Activated naive CD4-positive, alpha-beta T cell treated with anti-CD3 and anti-CD28 coated beads for 36 hours (primary cell): ENCODE measurements at places on chromosomes 7 and 10.

DNA sequence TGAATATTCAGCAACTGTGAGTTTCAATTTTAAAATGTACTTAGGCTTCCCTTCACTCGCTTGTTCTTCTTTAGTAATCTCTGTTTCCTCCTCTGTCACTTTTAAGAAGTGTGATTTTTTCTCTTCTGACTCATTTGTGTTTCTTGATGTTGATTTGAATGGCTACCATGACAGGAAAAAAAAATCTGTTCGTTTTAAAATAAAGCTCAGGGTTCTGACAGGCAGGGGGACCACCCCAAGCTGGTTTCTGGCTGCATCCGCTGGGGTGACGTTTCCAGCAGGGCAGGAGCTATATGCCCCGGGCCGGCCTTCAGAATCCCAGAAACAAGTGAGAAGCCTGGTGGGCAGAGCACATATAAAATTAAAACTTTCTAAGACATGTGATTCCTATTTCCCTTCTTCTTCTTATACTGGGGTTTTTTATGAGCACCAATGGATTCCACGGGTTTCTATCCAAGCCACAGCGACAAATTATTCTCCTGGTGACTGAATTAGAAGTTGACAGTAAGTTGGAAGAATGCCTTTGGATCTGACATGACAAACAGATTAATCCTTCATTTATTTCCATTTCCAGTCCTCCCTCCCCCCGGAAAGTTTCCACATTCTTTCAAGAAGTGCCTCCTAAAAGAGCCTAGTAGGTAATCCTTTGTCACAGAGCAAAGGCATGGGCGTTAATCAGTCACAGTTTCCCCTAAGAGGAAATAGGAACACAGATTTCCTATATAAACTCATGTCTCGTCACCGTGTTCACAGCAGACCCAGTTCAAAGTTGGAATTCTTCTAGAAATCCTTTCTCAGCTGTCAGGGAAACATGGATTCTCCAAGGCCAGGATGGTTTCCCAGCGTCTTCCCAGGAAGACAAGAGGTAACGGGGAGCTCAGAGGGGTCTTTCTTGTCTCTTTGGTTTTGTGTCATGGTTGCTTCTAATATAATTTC, 79.9 kb downstream of the PTPRE start:
- DNase-seq: peak; percentile 32
- no peak overlapping the region for H3K4me3 ChIP-seq
- H3K27me3 ChIP-seq: peaks cover 8% of the 10 kb centered on the region
- peaks cover 57% of the 10 kb centered on the region for H3K4me1 ChIP-seq

GRCh38 chr10:83917537-83918506, 221.5 kb upstream of the GHITM start:
- H3K4me3 ChIP-seq: no peak overlapping the region
- H3K27me3 ChIP-seq: peaks cover 6% of the 10 kb centered on the region

- H3K4me3 ChIP-seq: peak overlapping the region; percentile 66
- DNase-seq: peak; percentile 43
- peaks cover 12% of the 10 kb centered on the region for H3K36me3 ChIP-seq
- H3K4me1 ChIP-seq: peaks cover 65% of the 10 kb centered on the region
- peak overlapping the region; percentile 98 for H3K27ac ChIP-seq
Measured at GRCh38 chr7:131057015-131057793, 270.5 kb upstream of the MKLN1 start.

GRCh38 chr7:22137466-22137865, 191.8 kb upstream of the CDCA7L start:
- DNase-seq: no peak
- no peaks in the 10 kb centered on the region for H3K4me1 ChIP-seq
- H3K27me3 ChIP-seq: peaks cover 4% of the 10 kb centered on the region
- H3K27ac ChIP-seq: no peak overlapping the region

DNA sequence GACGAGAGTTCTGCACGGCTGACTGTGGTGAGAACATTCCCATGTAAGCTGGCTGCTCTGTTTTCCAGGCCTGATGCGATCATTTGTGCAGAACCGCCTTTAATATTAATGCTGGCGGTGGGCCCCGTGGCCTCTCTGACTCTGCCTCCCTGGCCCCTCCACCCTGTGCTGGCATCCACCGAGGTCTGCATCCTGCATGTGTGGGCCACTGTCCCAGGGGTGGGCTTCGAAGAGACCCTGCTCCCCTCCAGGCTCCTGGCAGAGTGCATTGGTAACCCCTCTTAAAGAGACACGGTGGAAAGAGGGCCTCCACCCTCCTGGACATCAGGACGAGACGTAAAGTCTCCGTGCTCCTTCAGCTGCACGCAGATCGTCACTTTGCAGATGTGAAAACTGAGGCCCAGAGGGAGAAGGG, 67.3 kb upstream of the FAM20C start:
- no peaks in the 10 kb centered on the region for H3K27me3 ChIP-seq
- no peaks in the 10 kb centered on the region for H3K4me1 ChIP-seq
- DNase-seq: no peak
- H3K36me3 ChIP-seq: no peaks in the 10 kb centered on the region
- no peak overlapping the region for H3K27ac ChIP-seq

DNA sequence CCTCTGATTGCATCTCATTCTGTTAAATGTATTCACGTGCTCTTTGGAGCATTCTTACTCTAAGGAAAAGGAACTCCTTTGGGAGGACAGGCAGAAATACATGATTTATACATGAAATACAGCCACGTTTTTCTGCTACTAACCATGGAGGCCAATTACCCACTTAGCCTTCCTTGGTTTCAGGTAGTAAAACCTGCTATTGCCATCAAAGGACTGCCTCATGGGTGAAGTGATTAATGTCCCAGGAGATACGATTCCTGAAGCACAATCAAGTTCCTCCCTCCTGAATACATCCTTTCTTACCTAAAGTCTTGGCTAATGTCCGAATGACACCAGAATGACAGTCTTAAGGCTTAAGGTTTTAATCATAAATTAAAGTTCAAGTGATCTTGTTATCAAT, 58.5 kb upstream of the PIK3CG start:
- DNase-seq: no peak
- no peaks in the 10 kb centered on the region for H3K4me1 ChIP-seq
- peaks cover 2% of the 10 kb centered on the region for H3K27me3 ChIP-seq
- no peaks in the 10 kb centered on the region for H3K36me3 ChIP-seq

DNA sequence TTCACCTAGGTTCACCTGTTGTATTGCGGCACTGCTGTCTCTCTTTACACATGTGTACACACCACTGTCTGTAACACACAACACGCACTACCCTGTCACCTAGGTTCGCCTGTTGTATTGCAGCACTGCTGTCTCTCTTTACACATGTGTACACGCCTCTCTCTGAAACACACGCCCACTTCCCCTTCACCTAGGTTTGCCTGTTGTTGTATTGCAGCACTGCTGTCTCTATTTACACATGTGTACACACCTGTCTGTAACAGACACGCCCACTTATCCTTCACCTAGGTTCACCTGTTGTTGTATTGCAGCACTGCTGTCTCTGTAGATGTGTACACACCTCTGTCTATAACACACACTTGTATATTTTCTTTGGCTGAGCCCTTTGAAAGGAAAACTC, 51.5 kb downstream of the WDR37 start:
- H3K4me3 ChIP-seq: no peak overlapping the region
- H3K27me3 ChIP-seq: no peaks in the 10 kb centered on the region
- DNase-seq: no peak
- no peak overlapping the region for H3K27ac ChIP-seq
- peaks cover 53% of the 10 kb centered on the region for H3K36me3 ChIP-seq
- H3K4me1 ChIP-seq: peaks cover 33% of the 10 kb centered on the region

GRCh38 chr7:2230882-2231281, 1.9 kb downstream of the MAD1L1 start:
- H3K27me3 ChIP-seq: no peaks in the 10 kb centered on the region
- peaks cover 30% of the 10 kb centered on the region for H3K4me1 ChIP-seq
- peaks cover 19% of the 10 kb centered on the region for H3K36me3 ChIP-seq
- no peak overlapping the region for H3K4me3 ChIP-seq

GRCh38 chr7:79320741-79321473, 132.6 kb downstream of the MAGI2 start:
- H3K4me3 ChIP-seq: no peak overlapping the region
- no peak overlapping the region for H3K27ac ChIP-seq
- H3K27me3 ChIP-seq: no peaks in the 10 kb centered on the region
- no peaks in the 10 kb centered on the region for H3K36me3 ChIP-seq
- DNase-seq: no peak
- no peaks in the 10 kb centered on the region for H3K4me1 ChIP-seq

- no peaks in the 10 kb centered on the region for H3K36me3 ChIP-seq
- H3K4me1 ChIP-seq: peaks cover 2% of the 10 kb centered on the region
- no peak overlapping the region for H3K4me3 ChIP-seq
- no peak for DNase-seq
Measured at GRCh38 chr10:101284744-101285463, 55.6 kb upstream of the LBX1 start.

DNA sequence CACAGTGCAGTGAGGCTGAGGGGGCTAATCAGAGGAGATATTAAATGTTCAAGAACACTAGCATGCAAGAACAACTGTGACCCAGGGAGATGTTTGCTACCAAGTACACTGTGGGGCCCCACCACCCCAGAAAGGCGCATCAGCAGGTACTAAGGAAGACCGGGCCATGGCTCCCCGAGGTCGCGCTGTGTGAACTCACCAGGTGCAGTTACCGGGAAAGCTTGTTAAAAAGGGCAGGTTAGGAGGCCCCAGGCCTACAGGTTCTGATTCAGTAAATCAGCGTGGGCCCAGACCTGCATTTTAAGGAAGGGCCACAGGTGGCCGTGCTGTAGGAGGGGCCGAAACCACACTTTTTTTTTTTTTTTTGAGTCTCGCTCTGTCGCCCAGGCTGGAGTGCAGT, 54.6 kb downstream of the TMEM209 start:
- DNase-seq: no peak
- H3K27me3 ChIP-seq: peaks cover 9% of the 10 kb centered on the region
- H3K36me3 ChIP-seq: no peaks in the 10 kb centered on the region
- no peaks in the 10 kb centered on the region for H3K4me1 ChIP-seq
- H3K27ac ChIP-seq: no peak overlapping the region

- H3K4me3 ChIP-seq: no peak overlapping the region
- H3K4me1 ChIP-seq: peaks cover 4% of the 10 kb centered on the region
- peaks cover 8% of the 10 kb centered on the region for H3K27me3 ChIP-seq
- H3K27ac ChIP-seq: no peak overlapping the region
Measured at GRCh38 chr10:133082685-133083421, 4.9 kb upstream of the ADGRA1 start.

DNA sequence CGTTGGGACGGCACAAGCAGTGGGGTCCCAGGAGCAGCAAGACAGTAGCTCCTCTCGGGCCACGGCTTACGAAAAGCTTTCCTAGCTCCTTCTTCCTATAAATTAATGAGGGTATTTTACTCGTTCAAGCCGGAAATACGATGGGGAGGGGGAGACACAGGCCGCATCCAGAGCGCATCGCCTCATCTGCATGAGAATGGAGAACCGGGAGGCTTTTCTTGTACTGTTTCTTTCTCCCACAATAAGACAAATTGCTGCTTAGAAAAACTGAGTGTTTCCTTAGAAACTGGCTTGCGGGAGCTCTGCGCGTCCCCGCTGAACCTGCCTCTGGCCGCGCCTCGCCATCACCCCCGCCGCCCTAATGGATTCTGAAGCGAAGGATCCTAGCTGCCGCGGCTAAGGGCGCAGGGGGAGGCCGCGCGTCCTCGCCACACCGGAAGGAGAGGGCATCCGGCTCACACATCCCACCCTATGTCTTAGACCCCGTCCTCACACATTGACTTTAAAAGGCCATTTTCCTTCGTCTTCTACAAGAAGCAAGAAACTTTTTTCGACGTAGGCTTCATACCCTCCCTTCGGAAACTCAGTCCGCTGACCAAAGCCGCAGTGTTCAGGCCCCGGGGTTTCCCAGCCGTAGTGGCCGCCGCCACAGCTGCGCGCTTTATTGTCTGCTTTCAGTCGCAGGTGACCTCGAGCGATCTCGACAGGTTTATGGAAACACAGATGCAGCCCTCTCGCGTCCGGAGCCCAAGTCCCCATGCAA, 8.8 kb downstream of the NXPH1 start:
- no peak overlapping the region for H3K27ac ChIP-seq
- peaks cover 78% of the 10 kb centered on the region for H3K27me3 ChIP-seq
- no peak overlapping the region for H3K4me3 ChIP-seq
- DNase-seq: no peak
- peaks cover 1% of the 10 kb centered on the region for H3K36me3 ChIP-seq

DNA sequence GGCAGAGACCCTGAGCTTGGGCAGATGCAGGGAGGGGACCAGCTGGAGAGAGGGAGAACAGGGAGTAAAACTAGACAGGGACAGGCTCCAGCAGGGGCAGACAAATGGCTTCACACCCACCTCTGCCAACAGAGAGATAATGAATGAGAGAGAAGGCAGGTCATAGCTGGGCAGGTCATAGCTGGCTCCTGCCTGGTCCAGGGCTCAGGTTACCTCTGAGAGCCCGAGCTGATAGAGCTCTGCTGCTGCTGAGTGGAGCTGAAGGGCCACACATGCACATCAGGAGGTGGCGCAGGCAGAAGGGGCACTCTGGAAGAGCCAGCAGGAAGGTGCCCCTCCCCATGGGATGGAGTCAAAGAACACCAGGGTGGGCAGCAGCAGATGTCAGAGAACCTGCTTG, 154.2 kb downstream of the GFRA1 start:
- no peaks in the 10 kb centered on the region for H3K36me3 ChIP-seq
- DNase-seq: no peak
- H3K4me3 ChIP-seq: no peak overlapping the region
- peaks cover 4% of the 10 kb centered on the region for H3K27me3 ChIP-seq
- no peak overlapping the region for H3K27ac ChIP-seq

DNA sequence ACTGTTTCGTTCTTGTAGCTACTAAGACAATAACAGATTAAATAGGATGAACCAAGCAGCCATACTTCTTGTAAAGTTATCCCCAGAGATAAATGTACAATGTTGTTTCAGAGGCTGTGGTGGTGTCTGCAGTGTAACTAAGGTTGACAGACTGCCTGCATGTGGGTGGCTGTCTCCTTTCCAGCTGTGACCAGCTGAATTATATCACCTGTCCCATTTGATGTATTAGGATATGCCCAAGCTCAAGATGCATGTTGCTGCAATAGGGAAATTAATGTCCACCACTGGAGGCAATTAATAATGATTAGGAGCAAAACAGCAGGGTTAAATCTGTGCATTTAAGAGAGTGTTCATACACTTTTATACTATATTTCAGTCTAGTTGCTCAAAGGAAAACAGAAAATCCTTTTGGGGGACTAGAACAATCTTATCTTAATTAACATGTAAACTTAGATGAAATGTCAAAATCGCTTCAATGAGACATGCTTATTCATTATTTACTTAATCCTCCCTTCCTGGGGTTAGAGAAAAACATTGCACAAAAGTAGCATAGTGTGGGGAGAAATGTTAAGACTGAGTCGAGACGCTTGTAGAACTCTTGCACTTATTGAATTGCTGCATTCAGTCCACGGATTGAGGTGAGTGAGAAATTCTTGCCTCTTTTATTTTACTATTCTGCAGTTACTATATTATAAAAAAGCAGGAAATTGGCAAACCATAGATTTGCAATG, 269.0 kb downstream of the SNX10 start:
- H3K36me3 ChIP-seq: no peaks in the 10 kb centered on the region
- H3K27ac ChIP-seq: no peak overlapping the region
- DNase-seq: no peak
- peaks cover 18% of the 10 kb centered on the region for H3K27me3 ChIP-seq
- no peak overlapping the region for H3K4me3 ChIP-seq

DNA sequence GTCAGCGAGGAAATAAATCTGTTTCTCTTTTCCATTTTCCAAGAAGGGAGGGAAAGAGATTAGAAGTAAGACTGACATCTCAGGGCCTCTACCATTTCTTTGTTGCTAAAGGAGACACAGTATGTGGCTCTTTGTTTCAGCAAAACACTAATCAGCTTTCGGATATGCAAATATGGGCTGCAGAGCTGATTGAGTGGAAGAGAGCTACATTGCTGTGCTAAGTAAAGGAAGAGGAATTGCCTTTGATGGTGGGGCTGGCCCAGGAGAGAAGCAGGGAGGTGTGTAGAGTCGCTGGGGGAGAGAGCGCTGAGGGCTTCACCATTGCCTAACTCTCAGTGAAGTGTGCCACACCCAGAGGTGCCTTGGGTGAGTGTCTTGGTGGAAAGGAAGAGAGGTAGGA, 284.8 kb downstream of the SDK1 start:
- DNase-seq: no peak
- no peak overlapping the region for H3K4me3 ChIP-seq
- H3K27me3 ChIP-seq: no peaks in the 10 kb centered on the region
- H3K27ac ChIP-seq: no peak overlapping the region
